ENCODE measurements at places on chromosomes 1 and 21.
A peak's percentile ranks its signal among the peaks of the same experiment; 100 is the strongest.

- no peak for DNase-seq
These were observed 3.7 kb upstream of the KLF18 start for GRCh38 chr1:44144962-44145756.

DNA sequence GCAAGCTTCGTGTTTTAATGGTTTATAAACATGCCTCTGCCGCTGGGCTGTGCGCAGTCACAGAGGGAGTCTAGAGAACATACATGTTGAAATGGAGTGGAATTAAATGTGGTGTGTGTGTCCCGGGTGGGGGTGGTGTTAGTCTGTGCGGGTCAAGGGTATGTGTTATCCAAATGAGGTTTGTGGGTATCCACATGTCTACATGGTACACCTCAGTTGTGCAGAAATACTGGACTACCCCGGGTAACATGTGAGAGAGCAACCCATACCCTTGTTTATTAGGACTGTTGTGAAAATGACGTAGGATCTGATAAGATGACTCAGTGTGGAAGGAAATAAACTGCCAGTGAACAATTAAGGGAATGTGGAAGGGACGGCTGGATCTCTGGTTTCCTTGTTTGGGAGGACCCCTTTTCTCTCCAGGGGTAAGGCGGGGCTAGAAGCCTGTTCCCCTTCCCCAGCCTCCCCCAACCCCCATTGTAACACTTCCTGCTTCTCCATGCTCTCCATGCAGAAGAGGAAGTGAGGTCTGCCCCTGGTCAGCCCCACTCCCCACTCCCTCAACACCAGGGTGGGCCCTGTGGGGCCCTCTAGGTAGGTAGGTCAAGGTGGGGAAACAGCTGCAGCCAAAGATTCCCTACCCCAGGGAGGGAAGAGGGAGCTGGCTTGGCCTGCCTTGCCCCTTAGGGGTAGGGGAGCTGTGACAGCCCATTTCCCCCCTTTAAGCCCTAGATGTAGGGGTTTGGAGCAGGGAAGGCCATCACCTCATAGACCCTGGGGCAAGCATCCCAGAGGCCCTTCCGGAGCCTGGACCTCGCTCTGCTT, 690 bp downstream of the EPS8L3 start:
- DNase-seq = no peak

- no peak for DNase-seq
These were observed 141.9 kb upstream of the CXADR start for GRCh38 chr21:17370916-17371315.

DNA sequence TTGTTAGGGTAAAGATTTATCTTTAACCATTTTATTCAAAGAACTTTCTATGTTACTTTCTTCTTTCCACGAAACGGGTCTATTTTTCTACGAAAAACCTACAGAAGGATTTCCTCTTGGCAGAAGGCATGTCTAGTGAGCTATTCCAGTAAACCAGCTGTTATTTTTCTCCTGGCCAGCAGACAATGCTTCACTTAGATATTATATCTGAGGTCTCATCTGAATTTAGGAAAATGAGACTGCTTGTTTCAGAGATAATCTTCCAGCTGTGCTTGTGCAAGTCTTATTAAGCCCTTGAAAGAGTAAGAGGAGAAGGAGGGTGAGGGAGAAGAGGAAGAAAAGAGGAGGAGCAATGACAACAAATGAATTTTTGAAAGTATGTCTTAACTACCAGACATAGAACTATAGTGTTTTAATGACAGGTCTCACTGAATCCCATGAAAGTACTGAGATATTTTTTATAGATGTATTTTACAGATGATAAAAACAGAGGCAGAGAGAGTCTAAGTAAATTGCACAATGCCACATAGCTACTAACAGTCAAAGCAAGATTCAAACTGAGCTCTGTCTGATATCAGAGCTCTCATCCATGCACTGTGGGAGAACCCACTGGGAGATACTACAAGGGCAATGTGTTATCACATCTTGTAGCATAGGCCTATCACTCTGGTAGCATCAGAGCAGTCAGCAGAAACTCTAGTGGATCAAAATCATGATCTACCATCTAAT, 54.6 kb upstream of the SAMSN1 start:
- no peak for DNase-seq

DNA sequence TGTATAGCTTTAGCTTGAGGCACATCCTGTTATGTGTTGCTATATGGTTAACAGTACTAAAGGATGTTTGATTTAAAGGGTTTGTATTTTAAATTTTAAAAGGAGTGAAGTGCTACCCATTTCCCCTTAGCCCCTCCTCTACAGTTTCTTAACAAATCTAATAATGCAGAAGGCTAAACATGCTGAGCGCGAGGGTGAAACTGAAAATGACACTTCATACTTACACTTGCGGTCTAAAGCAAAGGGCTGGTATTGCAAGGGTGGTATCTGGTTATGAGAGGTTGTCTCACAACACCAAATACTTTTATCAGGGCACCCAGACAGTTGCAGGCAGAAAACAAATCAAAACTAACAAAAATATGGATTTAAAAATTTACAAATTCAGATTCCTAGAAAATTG, 172.3 kb downstream of the SIPA1L2 start:
- DNase-seq = peak; percentile 42

Measured in activated CD4-positive, alpha-beta memory T cell treated with anti-CD3 and anti-CD28 coated beads, Interleukin-2, amount 10 ng/mL, durations not matched to agents 7 days and 5 days (primary cell).